RPMI7951 (cell line): ENCODE measurements at places on chromosomes 6 and 20.

DNA sequence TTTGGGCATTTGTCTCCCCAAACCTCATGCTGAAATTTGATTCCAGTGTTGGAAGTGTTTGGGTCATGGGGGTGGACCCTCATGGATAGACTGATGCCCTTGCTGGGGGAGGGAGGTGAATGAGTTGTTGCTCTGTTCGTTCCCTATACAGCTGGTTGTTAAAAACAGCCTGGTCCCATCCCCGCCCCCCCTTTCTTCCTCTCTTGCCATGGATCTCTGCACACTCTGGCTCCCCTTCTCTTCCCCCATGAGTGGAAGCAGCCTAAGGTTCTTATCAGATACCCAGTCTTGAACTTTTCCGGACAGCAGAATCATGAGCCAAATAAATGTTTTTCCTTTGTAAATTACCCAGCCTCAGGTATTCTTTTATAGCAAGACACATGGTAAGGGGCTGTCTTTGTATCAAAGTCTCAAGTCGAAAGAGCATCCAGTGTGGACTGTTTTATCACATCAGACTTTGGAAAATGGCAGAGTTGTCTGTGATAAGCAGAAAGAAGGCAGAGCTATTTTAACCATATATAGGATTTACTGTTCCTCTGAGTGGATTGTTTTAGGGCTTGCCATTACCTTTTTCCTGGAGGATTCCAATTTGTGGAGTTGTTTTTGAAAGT is 31.2 kb downstream of the SLC9A8 start:
- DNase-seq: no peak

GRCh38 chr20:51208162-51208561 is 185.3 kb upstream of the KCNG1 start:
- DNase-seq: no peak

GRCh38 chr6:17600527-17601385 is 654 bp downstream of the FAM8A1 start:
- peak; percentile 42 for DNase-seq

DNA sequence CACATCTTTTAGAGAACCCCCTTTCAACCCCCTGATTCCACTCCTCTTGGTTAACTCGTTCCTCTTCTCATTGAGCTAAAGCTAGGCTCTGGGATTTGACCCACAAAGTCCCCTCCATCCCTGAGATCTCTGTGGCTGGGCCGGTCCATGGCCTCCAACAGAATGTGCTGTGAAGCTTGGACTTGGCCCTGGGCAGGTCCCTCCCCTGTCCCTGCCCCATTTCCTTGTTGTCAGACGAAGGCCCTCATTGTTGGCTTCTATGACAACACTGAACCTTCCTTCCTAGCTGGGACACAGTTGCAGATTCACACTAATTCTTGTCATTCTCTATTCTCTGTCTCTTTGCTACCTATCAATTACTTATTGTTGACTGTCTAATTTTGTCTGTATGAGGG is 156.1 kb downstream of the SYCP2 start:
- no peak for DNase-seq
